ENCODE measurements at places on chromosomes 11 and 22.

GRCh38 chr11:112735470-112735869 is 225.8 kb upstream of the NCAM1 start:
- DNase-seq: no peak

- no peak for DNase-seq
Observed at GRCh38 chr22:47673557-47673956, 911.1 kb downstream of the TBC1D22A start.

GRCh38 chr22:20021196-20022181 is 579 bp downstream of the TANGO2 start:
- DNase-seq: no peak

DNA sequence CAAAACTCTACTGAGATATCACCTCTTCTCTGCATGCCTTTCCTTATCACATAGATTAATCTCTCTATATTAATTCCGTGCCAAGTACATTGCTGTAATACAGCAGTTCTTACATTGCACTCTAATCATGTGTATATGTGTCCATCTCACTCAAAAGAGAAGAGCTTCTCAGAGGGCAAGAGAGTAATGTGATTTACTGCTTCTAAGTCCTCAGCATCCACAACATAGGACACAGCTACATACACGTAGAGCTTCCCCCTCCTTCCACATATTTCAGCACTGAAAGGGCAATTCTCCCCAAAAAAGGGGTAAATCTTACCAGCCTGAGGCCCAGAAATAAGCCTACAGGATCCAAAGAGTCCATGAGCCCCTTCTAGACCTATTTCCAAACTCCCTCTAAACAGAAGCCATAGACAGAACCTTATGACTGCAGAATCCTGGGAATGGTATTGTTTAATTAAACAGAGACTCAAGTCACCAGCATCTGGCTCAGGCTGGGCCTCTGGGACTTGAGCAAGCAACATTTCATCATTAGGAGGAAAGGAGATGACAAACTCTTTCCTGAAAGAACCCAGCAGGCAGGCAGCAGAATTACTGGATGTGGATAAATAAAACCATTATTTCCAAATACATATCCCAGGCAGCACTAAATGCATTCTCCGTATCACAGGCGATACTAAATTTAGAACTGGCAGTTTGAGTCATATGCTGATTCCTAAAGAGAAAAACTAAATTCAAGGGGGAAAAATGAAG is 87.2 kb downstream of the KCNC1 start:
- DNase-seq: no peak

DNA sequence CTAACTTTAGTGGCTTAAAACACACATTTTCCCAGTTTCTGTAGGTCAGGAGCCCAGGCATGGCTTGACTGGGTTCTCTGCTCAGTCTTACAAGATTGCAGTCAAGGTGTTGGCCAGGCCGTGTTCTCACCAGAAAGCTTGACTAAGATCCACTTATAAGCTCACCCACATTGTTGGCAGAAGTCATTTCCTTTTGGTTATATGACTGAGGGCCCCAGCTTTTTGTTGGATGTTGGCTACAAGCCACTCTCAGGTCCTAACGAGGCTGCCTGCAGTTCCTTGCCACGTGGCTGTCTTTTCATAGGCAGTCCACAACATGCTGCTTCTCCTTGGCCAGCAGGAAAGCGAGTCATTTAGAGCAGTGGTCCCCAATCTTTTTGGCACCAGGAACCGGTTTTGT is 79.3 kb upstream of the CRTAM start:
- no peak for DNase-seq

DNA sequence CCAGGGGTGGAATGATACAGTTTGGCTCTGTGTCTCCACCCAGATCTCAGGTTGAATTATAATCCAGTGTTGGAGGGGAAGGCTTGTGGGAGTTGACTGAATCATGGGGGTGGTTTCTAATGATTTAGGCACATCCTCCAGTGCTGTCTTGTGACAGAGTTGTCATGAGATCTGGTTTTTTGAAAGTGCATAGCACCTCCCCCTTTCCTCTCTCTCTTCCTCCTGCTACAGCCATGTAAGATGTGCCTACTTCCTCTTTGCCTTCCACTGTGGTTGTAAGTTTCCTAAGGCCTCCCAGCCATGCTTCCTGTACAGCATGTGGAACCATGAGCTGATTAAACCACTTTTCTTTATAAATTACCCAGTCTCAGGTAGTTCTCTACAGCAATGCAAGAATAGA is 45.1 kb downstream of the THAP12 start:
- DNase-seq: peak; percentile 14

DNA sequence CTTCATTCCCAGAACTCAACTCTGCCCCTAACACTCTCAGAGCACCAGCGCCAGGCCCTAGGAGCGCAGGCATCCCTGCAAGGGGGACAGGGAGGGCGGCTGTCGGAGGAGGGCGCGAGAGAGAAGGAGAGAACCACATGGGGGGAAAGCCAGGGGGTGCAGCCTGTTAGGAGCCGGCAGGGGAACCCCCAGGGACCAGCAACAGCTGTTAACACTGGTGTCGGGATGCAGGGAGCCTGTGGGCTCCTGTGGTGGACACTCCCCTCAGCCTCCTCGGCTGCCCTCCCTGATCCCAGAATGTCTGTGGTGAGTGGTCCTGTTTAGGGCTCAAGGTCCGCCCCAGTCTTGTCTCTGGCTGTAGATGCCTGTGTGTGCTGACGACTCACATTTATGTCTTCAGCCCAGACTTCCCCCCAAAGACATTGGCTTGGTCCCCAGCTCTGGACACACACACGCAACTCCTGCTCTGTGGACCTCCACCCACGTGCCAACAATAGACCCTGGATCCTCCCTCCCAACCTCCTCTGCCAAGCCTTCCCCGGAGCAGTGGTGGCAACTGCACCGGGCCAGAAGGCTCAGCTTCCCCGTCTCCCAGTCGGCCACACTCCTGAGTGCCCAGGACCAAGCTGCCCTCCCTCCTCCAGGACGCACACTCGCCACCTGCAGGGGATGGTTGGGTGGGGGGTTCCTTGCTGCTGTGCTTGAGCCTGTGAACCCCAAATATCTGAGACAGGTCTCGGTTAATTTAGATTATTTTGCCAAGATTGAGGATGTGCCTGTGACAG is 817 bp upstream of the IFITM5 start:
- no peak for DNase-seq

DNA sequence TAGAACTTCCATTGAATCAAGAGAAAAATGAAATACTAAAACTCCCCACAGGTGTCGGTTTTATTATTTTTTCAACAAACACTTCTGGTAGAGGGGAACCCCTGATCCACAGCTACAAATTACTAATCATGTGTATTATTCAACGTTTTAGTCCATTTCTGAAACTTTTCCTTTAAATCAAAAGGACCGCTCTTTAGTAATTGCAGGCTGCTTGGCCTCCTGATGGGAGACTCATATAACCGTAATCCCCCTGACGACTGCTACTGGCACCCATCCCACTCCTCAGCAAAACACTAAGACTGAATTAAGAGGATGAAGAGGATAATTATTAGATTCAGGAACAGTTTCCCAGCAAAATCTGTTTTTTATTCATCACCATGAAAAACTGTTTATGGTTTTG is 46.4 kb downstream of the PAX6 start:
- no peak for DNase-seq

DNA sequence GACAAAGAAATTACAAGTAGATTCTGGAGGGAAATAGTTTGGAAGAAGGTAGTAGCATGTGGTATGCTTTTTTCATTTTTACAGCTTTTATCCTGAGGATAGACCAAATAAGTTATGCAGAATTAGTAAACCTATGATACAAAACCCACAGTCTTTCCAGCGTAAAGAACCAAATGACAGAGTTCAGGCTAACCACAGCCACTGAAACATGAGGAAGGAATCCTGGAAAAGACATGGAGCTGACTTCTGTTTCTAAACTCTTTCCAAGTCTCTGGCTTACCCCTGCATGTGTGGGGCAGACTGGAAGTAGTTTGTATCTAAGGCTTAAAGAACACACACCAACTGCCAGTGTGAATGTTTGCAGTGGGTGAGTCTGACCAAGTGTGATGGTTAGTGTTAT is 258.4 kb upstream of the TENM4 start:
- no peak for DNase-seq

DNA sequence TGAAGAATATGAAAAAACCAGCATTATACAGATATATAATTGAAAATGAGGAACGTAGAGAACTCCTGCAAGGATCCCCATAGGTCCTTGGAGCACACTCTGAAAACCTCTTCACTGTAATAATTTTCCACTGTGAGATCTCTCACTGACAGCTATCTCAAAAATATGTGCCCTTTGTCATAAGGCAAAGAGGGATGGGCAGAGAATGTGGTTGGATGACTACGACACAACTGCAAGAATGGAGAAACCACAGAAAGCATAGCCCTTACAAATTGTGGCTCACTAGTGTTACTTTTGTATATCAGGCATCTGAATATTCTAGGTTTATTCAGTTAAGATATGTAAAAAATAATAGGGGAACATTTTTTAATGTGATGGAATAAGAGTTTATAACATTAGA is 7.9 kb upstream of the CTSC start:
- peak; percentile 46 for DNase-seq

- DNase-seq: no peak
Observed at GRCh38 chr11:499201-500076, 7.6 kb downstream of the RNH1 start.

Measured in CD4-positive, alpha-beta T cell treated with Interleukin-4 for 4 hours (primary cell).